ENCODE measurements at places on chromosomes 6 and 20. TPM values are rescaled to one million over a fixed set of nuclear protein-coding genes. Genes with fewer than 3 reads are reported as not detected.

The CEP85L gene
- total RNA-seq, result 11.5 TPM

The HLA-DRB1 gene
- 0.76 TPM for total RNA-seq

The ANGPT4 gene
- not detected for total RNA-seq

The ANKRD66 gene
- not detected for total RNA-seq

The RUNX2 gene
- not detected for total RNA-seq

The PTK6 gene
- total RNA-seq, result under 0.01 TPM

The PEDS1 gene
- total RNA-seq, result 20.0 TPM

The SIRPD gene
- not detected for total RNA-seq

Data from dermis microvascular lymphatic vessel endothelial cell (primary cell).